ENCODE measurements at places on chromosomes 6 and 20.

DNA sequence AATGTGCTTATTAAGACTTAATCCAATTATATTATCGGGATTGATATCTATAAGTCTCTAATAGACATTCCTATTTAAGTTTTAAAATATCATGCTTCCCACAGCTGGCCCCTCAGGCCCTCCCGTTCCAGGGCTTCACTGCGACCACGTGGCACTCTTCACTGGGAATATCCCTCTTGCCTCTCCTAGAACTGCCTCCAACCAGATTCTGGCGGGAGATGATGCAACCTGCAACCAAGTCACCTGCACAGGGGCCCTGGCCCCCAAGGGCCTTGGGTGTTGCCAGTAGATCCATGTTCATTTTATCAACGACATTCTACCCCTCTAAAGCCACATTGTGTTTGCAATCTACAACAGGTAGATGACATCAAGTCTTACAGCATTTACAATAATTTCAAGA is 18.4 kb upstream of the RAMACL start:
- no peak for DNase-seq

DNA sequence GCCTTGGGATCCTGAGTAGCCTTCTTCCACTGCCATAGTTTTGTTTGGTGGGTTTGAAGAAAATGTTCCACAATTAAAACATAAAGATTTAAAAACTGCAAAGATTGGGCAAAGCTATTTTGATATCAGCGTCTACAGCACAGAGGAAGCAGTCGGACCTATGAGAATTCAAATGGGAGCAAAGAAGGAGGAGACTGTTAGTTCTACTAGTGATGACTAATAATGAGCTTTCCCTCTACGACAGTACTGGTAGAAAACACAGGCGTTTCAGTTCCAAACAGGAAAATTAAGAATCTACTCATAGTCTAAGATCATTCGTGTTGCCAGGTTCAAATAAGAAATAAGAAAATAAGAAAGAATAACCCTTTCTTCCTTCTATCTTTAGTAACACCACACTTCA is 121.2 kb downstream of the INSM1 start:
- DNase-seq, result no peak

GRCh38 chr6:6960571-6961251 is 147.1 kb upstream of the RREB1 start:
- peak; percentile 56 for DNase-seq

DNA sequence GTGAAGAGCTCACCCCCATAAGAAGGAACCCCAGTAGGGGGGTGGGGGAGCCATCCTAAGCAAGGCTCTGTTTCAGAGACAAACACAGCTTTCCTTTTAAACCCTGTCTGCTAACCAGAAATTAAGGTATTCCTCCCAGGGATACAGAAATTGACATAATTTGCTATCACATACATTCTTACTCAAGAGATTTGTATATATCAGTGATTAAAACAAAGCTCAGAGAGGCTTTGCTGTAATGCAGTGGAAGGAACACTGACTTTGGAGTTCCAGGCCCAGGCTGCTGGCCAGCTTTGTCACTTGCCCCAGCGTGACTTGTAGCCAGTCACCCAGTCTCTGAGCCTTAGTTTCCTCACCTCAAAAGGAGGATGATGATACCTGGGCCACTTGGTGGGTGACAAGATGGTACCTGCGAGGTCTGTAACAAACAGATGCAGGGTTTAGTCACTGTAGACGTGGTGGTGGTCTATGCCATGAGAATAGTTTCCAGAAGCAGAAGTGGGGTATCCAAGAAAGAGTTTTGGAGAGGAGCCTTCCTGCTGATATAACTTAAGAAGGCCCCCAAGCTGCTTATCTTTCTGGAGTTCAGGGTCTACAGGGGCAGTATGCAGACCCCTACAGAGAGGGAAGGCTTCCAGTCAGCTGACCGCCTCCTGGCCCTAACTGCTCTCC is 3.2 kb upstream of the FOXF2 start:
- DNase-seq, result no peak

- no peak for DNase-seq
These were observed 2.2 kb downstream of the SMPDL3A start for GRCh38 chr6:122791310-122791679.

- no peak for DNase-seq
These were observed 19.9 kb upstream of the PREX1 start for GRCh38 chr20:48847498-48848205.

GRCh38 chr6:137769797-137770362 is 97.2 kb upstream of the TNFAIP3 start:
- DNase-seq, result no peak

GRCh38 chr6:136952714-136953260 is 30.7 kb downstream of the SLC35D3 start:
- no peak for DNase-seq

GRCh38 chr6:161840380-161840779 is 566.5 kb upstream of the AGPAT4 start:
- no peak for DNase-seq

- DNase-seq, result peak; percentile 16
These were observed 402.9 kb upstream of the CITED2 start for GRCh38 chr6:139777202-139777970.

DNA sequence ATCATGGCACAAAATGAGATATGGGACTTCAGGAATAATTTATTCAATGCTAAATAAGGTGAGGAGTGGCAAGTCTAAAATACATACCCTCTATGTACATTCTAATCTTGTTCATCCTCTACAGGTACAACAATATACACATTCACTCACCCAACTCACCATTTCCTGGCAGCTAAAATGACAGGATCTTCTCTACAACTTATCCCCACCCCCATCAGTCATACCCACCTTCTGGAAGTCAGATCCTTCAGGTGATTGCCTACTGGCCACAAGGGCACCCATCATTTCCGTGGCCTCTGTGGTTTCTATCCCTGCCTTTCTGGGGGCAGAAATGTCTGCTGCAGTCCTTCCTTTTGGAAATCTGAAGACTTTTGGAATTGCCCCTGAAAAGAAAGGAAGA is 22.8 kb upstream of the CRIP3 start:
- no peak for DNase-seq

DNA sequence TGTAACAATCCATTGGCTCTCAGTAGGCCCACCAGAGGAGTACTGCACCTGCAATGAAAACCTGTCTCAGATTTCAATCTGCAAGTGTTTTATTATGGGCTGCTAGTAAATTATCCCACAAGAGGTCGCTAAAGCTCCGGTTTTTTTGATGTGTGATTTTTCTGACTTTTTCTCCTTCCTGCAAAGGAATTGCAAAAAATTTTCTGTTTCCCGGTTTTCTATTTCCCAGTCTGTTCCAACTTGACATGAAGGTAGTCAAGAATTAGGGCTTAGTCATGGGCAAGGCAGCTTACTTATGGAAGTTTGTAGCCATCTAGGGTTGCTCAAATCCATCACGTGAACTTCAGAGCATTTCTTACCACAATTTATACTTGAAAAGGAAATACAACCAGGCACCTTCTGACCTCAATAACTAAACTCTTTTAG is 38.5 kb upstream of the AHI1 start:
- peak; percentile 22 for DNase-seq

DNA sequence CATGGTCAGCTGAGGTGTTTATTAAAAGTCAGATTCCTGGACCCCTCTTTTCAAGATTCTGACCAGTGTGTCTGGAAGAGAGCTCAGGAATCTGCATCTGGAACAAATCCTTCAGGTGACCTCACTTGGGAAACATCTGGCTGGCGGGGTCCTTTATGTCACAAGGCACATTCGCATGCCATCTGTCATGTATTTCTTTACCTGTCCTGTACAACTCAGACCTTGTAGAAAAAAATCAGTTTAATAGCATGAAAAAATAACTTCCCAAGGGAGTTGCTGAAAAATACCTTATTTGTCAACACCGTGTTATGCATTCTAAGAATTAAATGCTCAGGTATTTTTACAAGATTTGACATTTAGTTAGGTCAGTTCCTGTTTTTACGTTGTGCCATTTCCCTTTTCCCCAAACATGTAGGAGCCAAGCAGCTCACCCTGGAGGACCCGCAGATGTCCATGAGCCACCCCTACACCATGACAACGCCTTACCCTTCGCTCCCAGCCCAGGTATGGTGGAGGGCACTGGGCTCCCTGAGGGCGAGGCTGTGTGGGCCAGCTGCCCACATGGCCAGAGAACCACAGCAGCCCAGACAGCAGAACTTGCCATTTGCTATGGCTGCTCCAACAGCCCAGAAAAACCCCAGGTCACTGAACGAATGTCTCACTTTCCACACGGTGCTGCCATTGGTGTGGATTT is 4.0 kb downstream of the IRF4 start:
- DNase-seq, result no peak

- peak; percentile 43 for DNase-seq
These were observed 1.0 kb upstream of the HCK start for GRCh38 chr20:32050851-32051556.

DNA sequence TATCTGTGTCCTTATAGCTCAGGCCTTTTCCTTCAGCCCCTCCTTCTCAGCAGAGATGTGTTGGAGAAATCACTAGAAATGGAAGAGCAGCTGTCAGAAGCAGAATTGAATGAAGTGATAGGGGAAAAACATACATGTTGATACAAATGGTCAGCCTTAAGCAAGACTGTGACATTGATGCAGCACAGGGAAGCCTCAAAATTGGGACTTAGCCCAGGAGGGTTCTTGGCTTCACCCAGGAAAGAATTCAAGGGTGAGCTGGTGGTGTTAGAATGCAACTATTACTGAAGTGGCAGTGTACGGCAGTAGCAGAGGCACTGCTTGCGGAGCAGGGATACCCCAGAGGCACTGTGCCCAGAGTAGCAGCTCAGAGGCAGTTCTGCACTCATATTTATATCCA is 8.0 kb upstream of the KIF16B start:
- DNase-seq, result no peak

- DNase-seq, result no peak
These were observed 23.7 kb upstream of the ID1 start for GRCh38 chr20:31581391-31581790.

- DNase-seq, result no peak
These were observed 366.6 kb downstream of the PREX1 start for GRCh38 chr20:48461091-48461734.
